Glomerular endothelial cell (primary cell): ENCODE measurements at places on chromosomes 16 and 17. TPM values are rescaled to one million over a fixed set of nuclear protein-coding genes. Genes with fewer than 3 reads are reported as not detected.

Gene CACNG1
- not detected in 2 replicates for total RNA-seq

Gene ALDH3A2
- 19.6 and 39.7 TPM in 2 replicates for total RNA-seq

Gene ELMO3
- total RNA-seq = 0.53 and 2.0 TPM in 2 replicates

Gene NPIPA5
- 4.8 and 10.2 TPM in 2 replicates for total RNA-seq

Gene ZACN
- total RNA-seq = not detected in 2 replicates

Gene KRTAP3-1
- not detected in 2 replicates for total RNA-seq

Gene MT4
- total RNA-seq = not detected in 2 replicates

Gene DNAH2
- total RNA-seq = not detected in 2 replicates

Gene UTS2R
- not detected in 2 replicates for total RNA-seq

Gene ASB16
- total RNA-seq = 0.15 and 0.18 TPM in 2 replicates

Gene TMEM100
- 0.12 TPM in 1 of 2 replicates, not detected in the other for total RNA-seq

Gene KRTAP4-9
- not detected in 2 replicates for total RNA-seq

Gene SULT1A3
- 10.2 and 19.4 TPM in 2 replicates for total RNA-seq

Gene CBFA2T3
- 0.05 and 0.23 TPM in 2 replicates for total RNA-seq

Gene KRTAP4-5
- total RNA-seq = not detected in 2 replicates

Gene AKTIP
- total RNA-seq = 30.0 and 39.9 TPM in 2 replicates

Gene NOS2
- 0.18 and 0.44 TPM in 2 replicates for total RNA-seq

Gene MEOX1
- 1.9 TPM in 1 of 2 replicates, not detected in the other for total RNA-seq

Gene TBC1D28
- not detected in 2 replicates for total RNA-seq

Gene TSPOAP1
- 0.05 and 0.06 TPM in 2 replicates for total RNA-seq
